ENCODE measurements at places on chromosomes 1 and 21. TPM values are rescaled to one million over a fixed set of nuclear protein-coding genes. Genes with fewer than 3 reads are reported as not detected.

- DNase-seq = no peak
Observed at GRCh38 chr1:28853093-28853742, 41.2 kb downstream of the OPRD1 start.

DNA sequence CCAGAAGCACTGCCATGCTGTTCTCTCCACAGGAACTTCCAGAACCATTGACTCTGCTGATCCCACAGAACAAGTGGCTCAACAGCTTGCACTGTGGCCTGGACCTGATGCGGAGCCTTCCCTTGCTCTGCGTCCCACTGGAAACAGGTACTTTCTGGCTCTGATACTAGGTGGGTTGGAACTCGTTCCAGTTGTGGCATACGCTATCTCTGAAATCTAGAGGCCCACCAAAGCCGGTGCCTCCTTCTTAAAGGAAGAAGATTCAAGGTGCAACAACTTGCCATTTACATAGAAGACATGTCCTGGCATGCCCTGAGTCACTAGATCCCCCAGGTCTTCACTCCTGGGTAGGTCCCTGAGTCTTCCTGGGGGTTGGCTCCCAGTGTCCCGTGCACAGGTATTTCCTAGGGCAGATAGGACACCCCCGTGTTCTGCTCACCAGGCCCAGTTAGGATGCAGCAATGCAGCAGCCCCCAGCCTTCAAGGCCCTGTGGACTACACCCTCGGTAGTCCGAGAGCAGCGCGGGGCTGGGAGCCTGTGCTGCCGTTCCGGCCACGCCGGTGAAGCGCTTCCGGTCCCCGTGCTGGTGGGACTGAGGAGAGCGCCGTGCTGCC, 10.8 kb upstream of the PCBP3 start:
- DNase-seq = no peak

GRCh38 chr1:86436041-86436440, 12.1 kb downstream of the CLCA2 start:
- DNase-seq = no peak

The CD247 gene
- total RNA-seq = 0.57 TPM

DNA sequence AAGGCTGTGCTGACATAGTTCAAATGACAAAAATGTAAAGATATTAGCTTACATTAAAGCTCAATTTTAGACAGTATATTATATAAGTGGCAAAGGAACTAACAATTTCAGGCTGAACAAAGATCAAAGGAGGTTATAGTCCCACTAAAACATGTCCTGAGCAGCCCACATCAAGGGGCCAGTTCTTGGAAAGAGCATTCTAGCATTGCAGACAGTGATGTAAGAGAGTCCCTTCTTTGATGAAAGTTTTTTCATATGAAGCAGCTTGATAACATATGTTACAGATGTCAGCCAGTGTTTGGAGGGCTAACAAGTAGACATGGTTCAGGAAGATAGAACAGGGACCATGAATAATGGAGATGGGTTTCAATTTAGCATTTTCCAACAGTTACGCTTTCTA, 301.7 kb downstream of the NTNG1 start:
- DNase-seq = no peak

- no peak for DNase-seq
Observed at GRCh38 chr1:186404454-186405051, 28.9 kb downstream of the ODR4 start.

The COL8A2 gene
- total RNA-seq = 0.67 TPM

DNA sequence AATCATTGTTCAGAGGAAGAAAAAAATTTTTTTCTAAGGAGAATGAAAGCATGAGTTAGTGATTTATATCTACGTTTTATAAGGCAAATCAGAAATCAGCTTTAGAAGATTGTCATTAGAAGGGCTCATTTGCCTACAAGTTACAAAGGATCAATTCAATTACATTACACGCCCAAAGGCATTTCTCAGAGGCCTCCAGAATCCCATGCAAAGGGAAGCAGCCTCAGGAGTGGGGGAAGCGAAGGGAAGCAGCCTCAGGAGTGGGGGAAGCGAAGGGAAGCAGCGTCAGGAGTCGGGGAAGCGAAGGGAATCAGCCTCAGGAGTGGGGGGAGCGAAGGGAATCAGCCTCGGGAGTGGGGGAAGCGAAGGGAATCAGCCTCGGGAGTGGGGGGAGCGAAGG, 206.2 kb downstream of the GREM2 start:
- DNase-seq = no peak

The CFAP57 gene
- not detected for total RNA-seq

DNA sequence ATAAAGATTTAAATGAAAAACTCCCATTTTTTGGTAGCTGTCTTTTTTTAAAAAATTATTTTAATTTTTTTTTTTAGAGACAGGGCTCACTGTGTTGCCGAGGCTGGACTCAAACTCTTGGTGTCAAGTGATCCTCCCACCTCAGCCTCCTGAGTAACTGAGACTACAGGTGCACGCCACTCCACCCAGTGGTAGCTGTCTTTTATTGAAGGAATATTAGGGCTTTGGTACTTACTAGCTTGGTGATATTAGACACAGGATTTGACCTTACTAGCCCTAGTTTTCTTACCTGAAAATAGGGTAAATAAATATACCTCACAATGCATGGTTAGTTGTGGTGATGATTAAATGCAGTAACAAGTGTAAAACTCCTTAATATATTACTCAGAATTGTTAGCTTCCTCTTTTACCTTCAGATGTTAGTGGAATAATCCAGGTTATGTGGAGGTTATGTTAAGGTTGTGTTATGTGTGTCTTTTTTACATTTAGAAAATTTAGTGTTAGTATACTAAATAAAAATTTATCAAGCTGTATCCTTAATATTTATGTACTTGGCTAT, 66.8 kb downstream of the PHACTR4 start:
- DNase-seq = no peak

The BACE2 gene
- total RNA-seq = 12.7 TPM

- DNase-seq = no peak
Observed at GRCh38 chr1:40383095-40383487, 9.6 kb downstream of the SMAP2 start.

DNA sequence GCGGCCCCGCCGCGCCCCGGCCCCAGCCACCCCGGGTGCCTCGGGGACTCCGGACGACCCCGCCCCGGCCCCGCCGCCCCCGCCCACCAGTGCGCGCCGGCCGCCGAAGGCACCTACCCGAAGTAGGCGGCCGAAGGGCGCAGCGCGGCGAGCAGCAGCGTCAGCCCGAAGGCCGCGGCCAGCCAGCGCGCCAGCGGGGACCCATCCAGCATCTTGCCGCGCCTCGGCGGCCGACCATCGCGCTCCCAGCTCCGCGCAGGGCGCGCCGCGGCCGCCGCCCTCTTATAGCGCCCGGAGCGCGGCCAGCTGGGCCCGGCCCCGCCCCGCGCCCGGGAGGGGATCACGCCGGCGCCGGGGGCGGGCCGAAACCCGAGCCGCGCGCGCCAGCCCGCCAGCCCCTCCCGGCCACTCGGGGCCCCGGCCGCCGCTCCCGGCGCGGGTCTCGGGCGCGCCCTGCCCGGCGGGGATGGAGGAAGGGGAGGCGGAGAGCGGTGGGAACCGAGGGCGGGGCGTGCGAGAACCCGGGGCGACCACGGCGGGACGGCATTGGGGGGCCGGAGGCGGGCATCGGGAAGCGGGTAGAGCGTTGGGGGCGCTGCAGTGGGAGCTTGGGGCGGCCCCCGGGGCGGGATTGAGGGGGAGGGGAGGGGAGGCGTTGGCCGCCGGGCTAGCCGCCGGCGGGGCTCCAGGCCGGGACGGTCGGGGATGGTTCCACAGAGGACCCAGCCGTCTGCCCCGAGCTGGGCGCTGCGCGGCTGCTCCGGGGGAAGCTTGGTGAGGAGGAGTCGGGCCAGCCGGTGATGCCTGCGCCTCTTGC, at the start of gene WNT9A:
TSS of gene WNT9A (minus strand) at position 257 of the 817 bp plus-strand sequence. CDS start at position 212, 45 bp downstream.
- DNase-seq = peak; percentile 84

The FMO5 gene
- total RNA-seq = 3.3 TPM

The GJA9 gene
- not detected for total RNA-seq

The RNF187 gene
- total RNA-seq = 101 TPM

The OR2L2 gene
- 0.05 TPM for total RNA-seq

- DNase-seq = no peak
Observed at GRCh38 chr1:242140836-242141235, 141.9 kb upstream of the MAP1LC3C start.

The TPTE gene
- total RNA-seq = not detected

The LDLRAD1 gene
- not detected for total RNA-seq

- no peak for DNase-seq
Observed at GRCh38 chr1:37825506-37825905, 17.5 kb upstream of the YRDC start.

The MAP10 gene
- total RNA-seq = 2.6 TPM

- DNase-seq = peak; percentile 81
Observed at GRCh38 chr1:207867136-207868109, 43.5 kb downstream of the CD34 start.

GRCh38 chr1:12420171-12420570, 190.3 kb downstream of the VPS13D start:
- no peak for DNase-seq

GRCh38 chr1:80893115-80893514, 907.6 kb upstream of the ADGRL2 start:
- DNase-seq = no peak

DNA sequence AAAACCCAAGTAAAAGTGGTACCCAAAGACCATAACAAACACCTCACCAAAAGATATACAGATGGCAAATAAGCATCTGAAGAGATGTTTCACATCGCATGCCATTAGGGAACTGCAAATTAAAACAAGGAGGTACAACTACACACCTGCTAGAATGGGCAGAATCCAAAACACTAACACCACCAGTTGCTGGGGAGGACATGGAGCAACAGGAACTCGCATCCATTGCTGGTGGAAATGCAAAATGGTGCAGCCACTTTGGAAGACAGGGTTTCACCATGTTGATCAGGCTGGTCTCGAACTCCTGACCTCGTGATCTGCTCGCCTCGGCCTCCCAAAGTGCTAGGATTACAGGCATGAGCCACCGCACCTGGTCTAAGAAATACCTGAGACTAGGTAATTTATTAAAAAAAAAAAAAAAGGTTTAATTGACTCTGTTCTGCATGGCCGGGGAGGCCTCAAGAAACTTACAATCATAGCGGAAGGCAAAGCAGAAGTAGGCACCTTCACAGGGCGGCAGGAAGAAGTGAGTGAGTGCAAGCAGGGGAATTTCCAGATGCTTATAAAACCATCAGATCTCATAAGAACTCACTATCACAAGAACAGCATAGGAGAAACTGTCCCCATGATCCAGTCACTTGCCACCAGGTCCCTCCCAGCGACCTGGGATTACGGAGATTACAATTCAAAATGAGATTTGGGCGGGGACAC, 30.2 kb upstream of the PRSS38 start:
- no peak for DNase-seq

GRCh38 chr1:31224068-31224467, 15.6 kb downstream of the NKAIN1 start:
- no peak for DNase-seq

GRCh38 chr1:193846876-193847604, 660.6 kb upstream of the B3GALT2 start:
- DNase-seq = no peak

DNA sequence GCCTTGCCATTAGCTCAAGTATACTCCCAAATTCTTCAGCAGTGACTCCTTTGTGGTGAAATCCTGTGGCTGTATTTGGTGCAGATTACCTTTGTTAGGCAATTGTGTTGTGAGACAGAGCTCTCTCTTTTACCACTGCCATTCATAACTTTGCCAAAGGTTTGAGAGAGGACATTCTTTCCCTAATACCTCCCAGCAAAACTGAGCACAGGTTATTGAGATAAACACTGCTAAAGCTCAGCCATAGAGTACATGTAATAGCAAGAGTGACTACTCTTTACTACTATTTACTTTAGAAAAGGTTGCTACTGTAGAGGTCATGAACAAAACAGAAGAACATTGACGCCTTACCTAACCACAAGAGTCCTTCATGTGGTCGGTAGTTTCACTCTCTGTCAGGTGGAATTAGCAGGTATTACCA, 514.0 kb upstream of the ADAMTS5 start:
- DNase-seq = no peak

GRCh38 chr1:32988665-32989064, 24.1 kb upstream of the RNF19B start:
- peak; percentile 48 for DNase-seq

DNA sequence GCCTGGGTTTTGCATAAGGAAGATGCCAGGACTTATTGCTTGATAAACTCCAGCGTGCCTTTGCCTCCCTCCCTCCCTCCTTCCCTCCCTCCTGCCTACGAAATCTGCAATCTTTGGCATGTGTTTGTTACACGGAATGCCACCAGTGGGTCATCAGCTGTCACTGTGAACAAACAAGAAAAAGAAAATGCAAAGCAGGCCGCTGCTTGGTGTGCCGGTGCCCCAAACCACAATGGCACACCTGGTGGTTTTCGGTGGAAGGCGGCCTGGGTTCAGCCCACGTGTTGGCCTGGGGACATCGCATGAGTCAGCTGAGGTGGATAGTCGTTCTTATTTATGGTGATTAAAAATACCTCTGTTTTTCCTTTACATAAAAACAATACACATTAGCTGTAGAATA, 16.3 kb upstream of the IFNLR1 start:
- DNase-seq = no peak

DNA sequence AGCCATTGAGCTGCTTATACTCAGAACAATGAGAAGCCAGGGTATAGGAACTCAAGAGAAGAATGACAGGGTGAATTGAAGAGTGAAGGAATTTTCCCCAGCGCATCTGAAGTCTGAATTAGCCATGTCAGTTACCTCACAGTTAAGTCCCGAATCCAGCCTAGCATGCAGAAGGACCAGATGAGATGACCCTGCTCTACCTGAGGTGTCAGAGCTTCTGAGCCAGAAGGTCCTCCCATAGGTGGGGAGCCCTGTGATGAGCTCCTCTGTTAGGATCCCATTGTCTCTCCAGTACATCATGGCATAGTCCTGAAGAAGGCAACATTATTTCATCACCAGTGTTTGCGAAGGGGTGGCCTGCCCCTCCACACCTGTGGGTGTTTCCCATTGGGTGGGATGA, 68.2 kb downstream of the OVGP1 start:
- DNase-seq = no peak

GRCh38 chr1:226679853-226680516, 59.1 kb downstream of the ITPKB start:
- DNase-seq = peak; percentile 90

The TDRKH gene
- total RNA-seq = 5.5 TPM

DNA sequence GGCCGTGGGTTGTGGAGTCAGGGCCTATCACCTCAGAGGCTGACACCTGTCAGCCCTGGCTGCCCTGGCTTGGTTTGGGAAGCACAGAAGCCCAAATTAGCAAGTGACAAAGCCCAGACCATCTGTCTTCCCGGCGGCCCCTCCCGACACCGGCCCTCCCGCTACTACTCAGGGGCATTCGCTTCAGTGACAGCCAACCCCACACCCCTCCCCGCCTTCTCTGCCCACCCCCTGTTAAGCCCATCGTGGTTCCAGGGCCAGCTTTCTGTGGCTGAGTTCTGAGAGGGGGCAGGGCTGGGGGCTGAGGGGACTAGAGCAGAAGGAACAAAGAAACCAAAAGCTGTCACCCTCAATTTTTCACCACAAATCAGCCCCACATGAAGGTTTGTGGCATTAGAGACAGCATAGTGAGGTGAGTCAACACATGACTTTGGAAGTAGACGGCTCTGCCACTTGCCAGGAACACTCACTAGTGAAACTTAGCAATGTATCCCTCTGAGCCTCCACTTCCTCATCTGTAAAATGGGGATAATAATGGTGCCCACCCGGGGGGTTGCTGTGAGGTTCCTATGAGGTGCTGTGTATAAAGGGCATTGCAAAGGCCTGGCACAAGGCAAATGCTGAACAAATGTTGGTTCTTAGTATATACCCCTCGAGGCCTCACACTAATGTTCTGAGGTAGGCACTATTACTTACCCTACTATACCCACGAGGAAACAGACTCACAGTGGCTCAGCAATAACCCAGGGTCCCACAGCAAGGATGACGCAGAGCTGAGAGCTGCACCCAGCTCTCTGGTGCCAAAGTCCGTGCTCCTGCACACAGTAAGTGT, 5.2 kb upstream of the TNNI1 start:
- peak; percentile 66 for DNase-seq
